ENCODE measurements at places on chromosomes 5 and 9. TPM values are rescaled to one million over a fixed set of nuclear protein-coding genes. Genes with fewer than 3 reads are reported as not detected.

The RNF183 gene
- total RNA-seq: not detected

The IRX2 gene
- total RNA-seq: not detected

The GFI1B gene
- total RNA-seq: 0.30 TPM

- no peak for DNase-seq
These were observed 69.6 kb downstream of the ADAMTS16 start for GRCh38 chr5:5209510-5210286.

DNA sequence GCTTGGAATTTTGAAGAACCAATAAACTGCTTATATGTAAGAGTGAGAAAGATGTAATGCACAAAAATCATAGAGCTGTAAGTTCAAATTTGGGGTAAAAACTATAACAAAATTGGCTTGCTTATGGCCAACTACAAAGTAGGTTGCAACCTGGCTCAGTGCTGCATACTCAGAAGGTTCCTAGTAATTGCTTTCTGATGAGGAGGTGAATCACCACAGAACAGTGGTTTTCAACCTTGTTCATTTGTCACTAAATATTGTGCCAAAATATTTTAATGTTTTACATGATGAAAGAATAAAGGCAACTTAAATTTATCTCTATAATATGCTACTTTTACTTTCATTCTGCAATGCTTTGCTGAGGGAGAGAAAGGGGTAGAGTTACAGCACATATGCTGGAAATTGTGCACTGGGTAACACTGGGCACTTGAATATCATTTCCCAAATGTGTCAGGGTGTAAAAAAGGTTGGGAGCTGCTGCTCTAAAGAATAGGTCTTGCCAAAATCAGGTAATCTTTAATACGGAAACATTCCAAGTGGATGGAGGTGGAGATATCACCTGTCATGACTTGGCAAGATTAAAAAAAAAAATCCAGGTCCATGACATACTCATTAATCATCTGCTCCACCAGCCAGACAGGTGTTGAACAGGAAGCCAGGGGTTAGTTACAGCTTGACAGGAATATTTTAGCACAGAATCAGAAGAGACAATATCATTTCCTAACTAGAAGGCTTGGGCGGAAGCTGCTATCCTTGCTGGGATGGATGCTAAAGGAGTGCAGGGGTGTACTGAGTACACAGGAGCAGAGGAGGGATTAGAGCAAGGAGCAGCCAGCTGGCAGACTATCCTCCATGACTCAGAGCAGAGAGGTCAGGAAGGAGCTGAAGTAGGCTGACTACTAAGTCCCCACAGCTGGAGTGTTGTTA is 34.6 kb upstream of the CCL21 start:
- DNase-seq: peak; percentile 31

GRCh38 chr5:173238312-173239232 is 3.6 kb upstream of the NKX2-5 start:
- peak; percentile 17 for DNase-seq

DNA sequence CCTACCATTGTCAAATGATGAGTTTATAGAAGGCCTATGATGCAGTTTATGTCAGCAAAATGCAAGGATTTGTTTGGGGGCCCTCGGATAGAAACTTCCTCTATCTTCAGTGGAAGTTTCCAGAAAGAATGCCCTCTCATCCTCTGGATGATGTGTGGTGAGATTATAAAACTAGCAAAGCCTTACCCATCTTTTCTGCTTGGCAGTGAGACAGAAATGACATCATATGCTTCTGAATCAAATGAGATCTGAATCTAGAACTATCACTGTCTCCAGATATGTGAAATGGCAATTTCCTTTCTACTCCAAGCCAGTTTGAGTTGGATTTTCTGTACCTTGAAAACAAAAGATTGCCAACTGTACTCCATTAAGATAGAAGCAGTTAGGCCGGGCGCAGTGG is 60.4 kb upstream of the CKMT2 start:
- DNase-seq: peak; percentile 25

- no peak for DNase-seq
These were observed 587.2 kb upstream of the SEMA6A start for GRCh38 chr5:117161718-117162335.
